Activated CD4-positive, CD25-positive, alpha-beta regulatory T cell treated with anti-CD3 and anti-CD28 coated beads, Interleukin-2, amount 50 U/mL, for 24 hours (primary cell): ENCODE measurements at places on chromosomes 2 and 18.

GRCh38 chr2:63721082-63721424 is 120.6 kb upstream of the UGP2 start:
- no peak for ATAC-seq

DNA sequence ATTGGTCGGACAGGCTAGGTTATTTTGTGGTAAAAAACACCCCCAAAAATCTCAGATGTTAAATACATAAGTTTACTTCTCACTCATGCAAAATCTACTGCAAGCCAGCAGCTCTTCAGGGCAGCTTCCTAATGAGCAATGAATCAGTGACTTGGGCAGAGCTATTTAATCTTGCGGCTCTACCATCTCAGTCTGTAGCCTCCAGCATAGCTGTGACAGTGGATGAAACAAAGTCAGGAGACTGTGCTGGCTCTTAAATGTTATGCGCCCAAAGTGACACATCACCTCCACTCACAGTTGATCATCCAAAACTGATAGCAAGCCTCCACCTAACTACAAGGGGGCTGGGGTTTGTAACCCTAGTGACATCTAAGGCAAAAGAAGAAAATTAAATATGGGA is 571.9 kb downstream of the METTL4 start:
- ATAC-seq: no peak

- ATAC-seq: no peak
These were observed 140.0 kb upstream of the ST6GAL2 start for GRCh38 chr2:107025869-107026380.

- no peak for ATAC-seq
These were observed 83.8 kb upstream of the CCDC150 start for GRCh38 chr2:196555726-196556125.

DNA sequence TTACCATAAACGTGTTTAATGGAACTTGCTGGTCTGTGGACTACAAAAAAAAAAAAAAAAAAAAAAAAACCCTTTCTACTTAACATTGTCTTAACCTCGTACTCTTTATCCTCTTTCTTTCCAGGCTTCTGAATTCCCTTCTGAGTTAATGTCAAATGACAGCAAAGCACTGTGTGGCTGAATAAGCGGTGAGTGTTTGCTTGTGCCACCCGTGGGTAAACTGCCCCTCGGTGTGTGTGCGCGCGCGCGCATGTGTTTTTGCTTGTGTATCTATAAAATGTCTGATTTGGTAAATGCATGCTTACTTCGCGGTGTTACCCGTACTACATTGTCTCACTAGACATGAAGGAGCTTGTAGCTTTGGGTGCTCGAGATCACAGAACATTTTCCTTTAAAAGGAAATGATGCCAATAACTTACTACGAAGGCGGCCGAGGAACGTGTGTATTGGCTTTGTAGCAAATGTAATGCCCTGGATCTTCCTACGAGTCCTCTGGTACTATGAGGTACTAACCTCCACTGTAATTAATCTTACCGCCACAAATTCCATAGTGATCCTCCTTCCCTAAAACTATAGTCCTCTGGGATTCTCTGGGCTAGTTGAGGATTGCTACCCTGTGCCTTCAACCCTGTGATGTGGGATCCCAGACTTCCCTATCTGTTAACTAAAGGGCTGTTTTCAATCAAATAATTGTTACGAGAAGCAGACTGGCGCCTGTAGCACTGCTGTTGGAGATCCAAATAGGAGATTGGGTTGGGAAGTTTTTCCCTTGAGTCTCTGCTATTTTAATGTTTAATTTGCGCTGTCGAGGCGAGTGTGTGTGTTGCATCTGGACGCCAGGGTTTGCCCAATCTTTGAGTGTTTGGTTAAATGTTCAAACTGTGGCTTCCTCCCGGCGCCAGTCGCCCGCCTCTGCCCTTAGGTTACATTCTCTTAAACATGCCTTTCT is 1.1 kb downstream of the ID2 start:
- ATAC-seq: no peak

DNA sequence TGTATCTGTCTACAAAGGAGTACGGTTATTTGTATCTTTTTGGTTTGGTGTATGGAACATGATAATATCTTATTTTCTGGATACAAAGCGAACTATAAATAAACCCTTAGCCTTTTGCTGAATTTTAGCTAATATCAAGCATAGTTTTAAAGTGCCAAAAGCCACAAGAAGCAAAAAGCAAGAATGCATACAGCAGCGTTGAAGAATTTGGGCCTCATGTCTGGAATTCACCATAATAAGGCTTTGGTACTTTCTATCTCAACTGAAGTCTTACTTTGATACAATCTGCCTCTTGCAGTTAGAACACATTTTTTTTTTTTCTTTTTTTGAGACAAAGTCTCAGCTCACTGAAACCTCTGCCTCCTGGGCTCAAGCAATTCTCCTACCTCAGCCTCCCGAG is 151.5 kb downstream of the ERBB4 start:
- ATAC-seq: no peak

GRCh38 chr2:159265171-159265576 is 21.3 kb downstream of the WDSUB1 start:
- no peak for ATAC-seq

DNA sequence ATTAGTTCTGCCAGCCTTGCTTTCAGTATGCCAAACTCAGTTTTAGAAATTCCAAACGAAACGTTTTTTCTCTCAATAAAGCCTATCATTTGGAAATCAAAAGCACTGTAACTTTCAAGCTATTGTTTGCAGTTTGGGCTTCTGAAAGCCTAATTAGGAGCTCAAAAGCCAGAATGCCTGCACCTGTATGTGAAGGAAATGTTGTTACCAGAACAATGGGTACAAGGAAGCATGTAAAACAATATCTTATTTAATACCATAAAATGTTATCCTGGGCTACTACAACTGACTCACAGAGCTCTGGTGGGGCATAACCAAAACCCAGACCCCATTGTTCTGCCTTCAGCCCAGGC is 12.6 kb upstream of the GULP1 start:
- no peak for ATAC-seq

DNA sequence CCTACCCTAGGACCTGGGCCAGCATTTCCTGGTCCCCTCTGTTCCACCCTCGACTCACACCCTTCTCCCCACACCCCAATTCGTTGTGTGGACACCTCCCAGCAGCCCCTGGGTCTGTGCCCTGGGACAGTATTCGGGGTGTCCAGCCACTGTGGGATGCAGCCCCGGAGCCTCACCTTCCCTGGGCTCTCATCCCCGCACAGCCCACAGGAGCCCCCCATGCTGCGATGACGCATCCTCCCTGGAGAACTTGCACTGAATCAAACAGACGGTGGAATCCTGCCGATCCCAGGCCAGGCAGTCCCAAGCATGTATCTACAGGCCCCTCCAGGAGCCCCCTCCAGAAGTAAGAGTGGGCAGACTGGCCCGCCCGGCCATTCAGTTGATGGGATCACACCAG is 9.7 kb downstream of the ITM2C start:
- no peak for ATAC-seq

DNA sequence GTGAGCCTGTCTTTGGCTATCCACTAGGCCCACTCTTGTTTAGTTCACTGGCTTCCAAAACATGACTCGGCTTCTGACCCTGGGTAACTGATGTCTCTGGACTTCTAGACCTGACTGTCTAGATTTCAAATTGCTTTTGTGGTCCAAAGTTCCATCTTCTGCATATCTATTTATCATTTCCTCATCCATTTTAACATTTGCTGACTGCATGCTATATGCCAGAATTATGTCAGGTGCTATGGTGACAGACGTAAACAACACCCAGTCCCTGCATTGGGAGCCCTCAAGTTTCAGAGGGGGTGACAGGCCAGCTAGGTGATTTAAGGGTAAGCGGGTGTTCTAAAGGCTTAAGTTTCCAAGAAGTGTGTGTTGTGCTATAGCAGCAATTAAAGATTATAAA is 140.9 kb downstream of the PIEZO2 start:
- ATAC-seq: no peak

- no peak for ATAC-seq
These were observed 3.0 kb upstream of the RPL37A start for GRCh38 chr2:216495656-216496055.

- ATAC-seq: no peak
These were observed 194.4 kb upstream of the ITGA4 start for GRCh38 chr2:181262782-181263181.

- ATAC-seq: peak; percentile 61
These were observed 101.6 kb downstream of the SPTBN1 start for GRCh38 chr2:54557601-54558187.

DNA sequence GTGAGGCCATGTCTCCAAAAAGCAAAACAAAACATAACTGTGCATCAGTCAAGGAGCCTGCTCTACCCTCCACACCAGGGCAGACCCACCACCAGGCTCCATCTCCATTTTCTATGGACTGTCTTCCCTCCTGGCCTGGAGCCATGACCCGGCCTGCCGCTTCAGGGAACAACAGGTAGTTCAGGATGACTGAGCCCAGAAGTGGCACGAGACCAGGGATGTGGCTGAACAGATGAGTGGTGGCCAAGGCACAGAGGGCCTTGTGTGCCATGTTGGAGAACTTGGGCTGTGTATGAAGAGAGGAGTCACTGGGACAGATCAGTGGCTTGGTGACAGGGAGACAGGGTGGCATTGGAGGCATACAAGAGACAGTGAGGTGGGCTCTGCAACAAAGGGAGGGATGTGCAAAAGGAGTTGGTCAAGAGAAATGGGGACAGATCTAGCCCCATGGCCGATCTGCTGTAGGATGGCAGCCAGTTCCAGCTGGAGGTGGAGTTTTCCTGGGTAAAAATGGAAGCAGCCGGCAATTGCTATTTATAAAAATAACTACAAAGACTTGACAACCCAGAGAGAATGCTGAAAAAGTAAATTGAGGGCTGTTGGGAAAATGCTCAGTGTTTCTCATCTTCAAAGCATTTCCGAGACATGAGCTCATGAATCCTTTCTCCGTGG is 35.0 kb downstream of the TMEM177 start:
- ATAC-seq: no peak

GRCh38 chr2:77538031-77538430 is 15.9 kb upstream of the LRRTM4 start:
- no peak for ATAC-seq

GRCh38 chr18:35455926-35456763 is 41.6 kb downstream of the INO80C start:
- ATAC-seq: no peak

DNA sequence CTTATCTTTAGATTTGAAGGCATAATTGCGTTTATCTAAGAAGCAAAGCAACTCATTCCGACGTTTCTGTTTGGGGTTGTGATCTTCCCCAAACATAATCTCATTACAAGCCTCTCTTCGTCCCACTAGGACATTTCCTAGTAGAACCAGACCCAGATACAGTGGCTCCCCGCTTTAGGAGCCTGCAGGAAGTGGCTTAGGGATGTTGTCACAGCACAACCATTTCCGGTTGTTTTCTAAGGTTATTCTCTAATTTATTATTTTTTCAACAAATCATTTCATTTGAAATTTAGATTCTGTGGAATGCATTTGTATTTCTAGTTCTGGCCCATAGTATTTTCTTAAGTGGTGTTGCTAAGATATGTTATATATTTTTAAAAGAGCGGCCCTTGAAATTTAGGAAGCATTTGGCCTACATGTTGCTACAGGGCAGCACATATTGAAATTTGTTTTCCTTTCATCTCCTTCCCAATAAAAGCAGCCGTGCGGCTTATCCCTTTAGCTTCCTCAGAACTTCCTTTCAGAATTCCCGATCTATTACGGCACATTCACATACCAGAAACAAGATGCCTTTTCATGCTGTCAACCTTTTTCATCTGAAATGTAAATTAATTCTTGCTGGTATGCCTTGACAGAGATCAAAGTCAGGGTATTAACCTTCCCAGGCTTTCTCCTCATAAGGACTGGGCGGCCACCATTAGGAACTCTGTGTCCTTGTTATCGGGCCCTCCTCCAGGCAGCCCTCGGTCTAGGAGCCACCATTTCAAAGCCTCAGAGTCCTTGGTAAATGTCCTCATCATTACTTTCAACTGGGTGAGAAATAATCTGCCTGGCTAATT is 210.9 kb upstream of the SP5 start:
- ATAC-seq: no peak

GRCh38 chr2:236608188-236608525 is 38.5 kb downstream of the ACKR3 start:
- ATAC-seq: no peak

DNA sequence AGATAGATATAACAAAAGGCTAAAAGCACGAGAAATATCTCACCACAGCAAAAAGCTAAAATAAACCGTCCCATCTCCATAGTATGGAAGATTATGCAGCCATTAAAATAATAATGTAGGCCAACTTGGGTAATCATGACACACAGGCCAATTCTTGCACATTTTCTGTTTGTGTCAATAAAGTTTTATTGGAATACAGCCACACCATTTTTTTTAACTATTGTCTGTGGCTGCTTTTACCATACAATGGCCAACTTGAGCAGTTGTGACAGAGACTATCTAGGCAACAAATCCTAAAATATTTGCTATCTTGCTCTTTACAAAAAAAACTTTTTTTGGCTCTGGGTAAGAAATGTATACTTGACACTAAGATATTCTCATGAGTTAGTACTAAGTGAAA is 212.5 kb downstream of the LRRTM4 start:
- no peak for ATAC-seq

GRCh38 chr2:176280867-176281658 is 11.8 kb downstream of the MTX2 start:
- no peak for ATAC-seq

GRCh38 chr18:72727776-72728175 is 140.0 kb downstream of the NETO1 start:
- ATAC-seq: no peak

DNA sequence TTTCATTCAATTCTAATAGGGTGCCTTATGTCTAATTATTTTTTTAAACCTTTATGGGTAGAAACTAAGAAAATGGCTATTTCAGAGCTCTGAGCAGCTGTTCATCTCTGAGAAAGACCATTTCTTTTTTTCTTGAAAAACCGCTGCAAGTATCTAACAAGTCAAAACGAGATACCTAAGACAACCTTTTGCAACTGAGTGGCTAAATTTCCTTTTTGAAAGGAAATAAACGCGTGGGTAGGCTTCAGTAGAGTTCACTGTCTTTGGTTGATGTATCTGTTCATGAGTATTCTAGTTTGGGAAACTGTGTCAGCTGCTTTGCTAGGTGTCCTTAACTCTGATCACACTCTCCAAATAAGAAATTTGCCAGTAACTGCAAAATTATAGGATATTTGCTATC is 104.3 kb upstream of the LINC00305 start:
- ATAC-seq: no peak

DNA sequence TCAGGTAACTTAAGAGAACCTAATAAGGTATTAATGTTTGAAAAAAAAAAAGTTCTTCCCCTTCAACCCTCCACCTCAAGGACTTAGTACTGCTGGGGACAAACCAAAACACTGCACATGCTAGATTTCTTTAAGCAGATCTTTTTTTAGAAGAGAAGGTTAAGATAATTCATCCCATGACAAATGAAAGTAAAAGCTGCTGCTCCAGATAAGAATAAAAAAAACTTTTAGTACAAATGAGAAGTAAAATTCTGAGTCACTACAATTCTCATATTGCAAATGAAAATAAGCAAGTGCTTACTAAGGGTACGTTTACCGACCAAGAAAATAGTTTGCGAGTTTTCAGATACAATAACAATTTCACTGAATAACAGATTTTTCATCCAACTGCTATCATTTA is 8.9 kb downstream of the STAM2 start:
- peak; percentile 76 for ATAC-seq
